ENCODE measurements at places on chromosomes 3 and 15.
A peak's percentile ranks its signal among the peaks of the same experiment; 100 is the strongest.

- DNase-seq = no peak
Observed at GRCh38 chr3:8660175-8661118, 15.8 kb upstream of the SSUH2 start.

DNA sequence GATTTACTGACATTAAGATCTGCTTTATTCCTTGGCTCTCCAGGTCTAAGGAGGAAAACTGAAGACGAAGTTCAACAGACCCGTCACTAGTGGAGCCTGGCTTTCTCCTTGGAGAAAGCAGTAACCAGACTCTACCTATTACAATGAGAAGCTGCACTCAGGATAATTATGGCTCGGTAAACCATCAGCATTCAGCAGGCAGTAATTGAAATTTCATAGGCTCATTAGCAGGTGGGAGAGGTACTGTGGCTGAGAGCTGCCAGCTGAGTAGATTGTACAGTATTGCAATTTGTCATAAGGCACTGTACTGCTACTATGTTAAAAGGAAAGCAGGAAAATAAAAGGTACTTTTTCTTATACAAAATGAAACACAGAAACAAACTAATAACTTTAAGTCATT lies 51.2 kb downstream of the CHAC1 start:
- no peak for DNase-seq

- no peak for DNase-seq
Observed at GRCh38 chr15:33831646-33832045, 136.7 kb upstream of the CHRM5 start.

DNA sequence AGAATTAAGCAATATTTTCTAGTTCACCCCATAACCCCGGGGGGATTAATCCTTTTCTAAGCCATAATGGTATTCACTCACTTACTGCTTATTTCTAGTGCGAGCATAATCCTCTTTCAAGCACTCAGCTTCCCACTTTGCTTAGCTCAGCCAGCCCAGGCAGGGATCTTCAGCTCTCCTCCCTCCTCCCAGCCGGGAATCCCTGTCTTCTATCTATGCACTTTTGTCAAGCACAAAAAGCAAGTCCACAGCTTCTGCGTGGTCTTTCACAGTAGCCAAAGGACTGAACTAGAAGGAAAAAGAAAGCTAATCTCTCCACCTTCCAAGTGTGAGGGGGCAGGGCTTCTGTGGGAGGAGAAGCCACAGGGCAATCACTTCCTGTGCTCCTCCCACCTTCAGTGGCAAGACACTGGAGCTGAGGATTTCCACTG lies 62.8 kb downstream of the PEX5L start:
- DNase-seq = no peak

- no peak for DNase-seq
Observed at GRCh38 chr3:114764056-114764492, 383.0 kb downstream of the ZBTB20 start.

DNA sequence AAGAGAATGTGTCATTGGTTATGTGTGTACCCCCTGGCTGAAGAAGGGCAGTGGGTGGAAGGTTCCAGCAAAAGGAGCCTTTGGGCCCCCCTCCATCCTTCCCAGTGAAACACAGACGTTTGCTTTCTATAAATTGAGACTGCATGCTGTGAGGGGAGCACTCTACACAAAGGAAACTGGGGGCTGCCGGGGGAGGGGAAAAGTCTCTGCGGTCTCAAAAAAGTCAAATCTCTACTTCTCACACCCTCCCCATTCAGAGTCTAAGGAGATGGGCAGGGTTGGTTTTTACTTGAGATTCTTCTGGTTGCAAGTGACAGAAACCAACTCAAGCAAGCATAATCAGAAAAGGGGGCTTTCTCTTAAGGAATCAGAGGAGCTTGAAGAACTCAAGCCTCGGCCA lies 50.1 kb upstream of the TLE3 start:
- DNase-seq = no peak

DNA sequence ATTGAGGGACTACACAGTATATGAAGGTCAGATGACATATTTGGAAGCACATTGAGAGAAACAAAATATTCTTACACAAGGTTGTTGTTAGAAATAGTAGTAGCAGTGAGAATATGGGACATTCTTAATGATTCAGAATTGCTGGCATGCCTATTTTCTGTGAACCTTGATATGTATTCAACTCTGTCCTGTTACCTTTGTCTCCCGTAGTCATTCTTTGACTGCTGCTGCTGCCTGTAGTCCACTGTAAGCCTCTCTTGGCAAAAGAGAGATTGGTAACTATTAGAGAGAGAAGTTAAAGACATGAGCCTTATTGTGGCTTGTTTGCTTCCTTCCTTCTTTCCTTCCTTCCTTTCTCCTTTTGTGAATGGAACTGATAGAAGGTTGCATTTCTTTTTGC lies 64.5 kb downstream of the TCF12 start:
- no peak for DNase-seq

DNA sequence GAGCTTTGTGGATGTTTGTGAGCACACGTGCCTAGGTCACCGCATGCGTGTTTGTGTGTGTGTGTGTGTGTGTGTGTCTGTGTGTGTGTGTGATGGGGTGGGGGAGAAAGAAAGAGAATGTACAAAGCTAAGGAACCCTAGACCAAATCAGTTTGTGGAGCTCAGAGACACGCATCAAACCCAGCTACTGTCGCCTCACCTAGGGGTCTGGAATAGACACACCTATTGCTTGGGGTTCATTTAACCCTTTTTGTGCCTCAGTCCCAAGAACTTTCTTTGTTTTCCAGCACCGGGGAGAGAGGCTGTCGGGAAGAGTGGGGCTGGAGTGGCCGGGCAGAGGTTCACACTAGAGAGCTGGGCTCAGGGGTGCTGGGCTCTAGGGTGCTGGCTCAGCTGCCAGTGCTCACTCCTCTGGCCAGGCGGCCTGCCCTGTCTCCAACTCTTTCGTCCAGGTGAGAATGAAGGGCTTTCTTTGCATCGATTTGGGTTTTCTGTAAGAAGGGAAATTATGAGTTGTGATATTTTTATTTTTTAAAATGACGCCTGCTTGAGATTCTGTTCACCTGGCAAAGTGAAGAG lies 221.6 kb downstream of the MEIS2 start:
- DNase-seq = no peak

GRCh38 chr3:116749388-116749787 lies 39.8 kb downstream of the TUSC7 start:
- DNase-seq = no peak

- no peak for DNase-seq
Observed at GRCh38 chr3:131564812-131565211, 62.0 kb upstream of the MRPL3 start.

DNA sequence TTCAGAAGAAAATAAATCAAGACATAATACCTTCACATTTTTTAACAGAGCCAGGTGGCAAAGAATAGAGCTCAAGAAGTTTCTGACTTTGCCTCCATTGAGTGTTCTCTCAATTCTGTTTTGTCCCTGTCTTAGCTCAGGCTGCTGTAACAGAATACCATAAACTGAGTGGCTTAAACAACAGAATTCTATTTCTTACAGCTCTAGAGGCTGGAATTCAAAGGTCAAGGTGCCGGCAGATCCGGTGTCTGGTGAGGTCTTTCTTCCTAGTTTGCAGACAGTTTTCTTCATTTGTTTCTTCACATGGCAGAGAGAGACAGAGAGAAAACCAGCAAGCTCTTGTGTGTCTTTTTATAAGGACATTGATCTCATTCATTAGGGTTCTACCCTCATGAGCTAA lies 25.6 kb downstream of the IQCH start:
- DNase-seq = no peak

- no peak for DNase-seq
Observed at GRCh38 chr3:57961177-57961827, 46.9 kb upstream of the FLNB start.

- DNase-seq = no peak
Observed at GRCh38 chr3:124263168-124263567, 271.2 kb upstream of the ROPN1 start.

- DNase-seq = no peak
Observed at GRCh38 chr3:6264906-6265305, 596.0 kb upstream of the GRM7 start.

DNA sequence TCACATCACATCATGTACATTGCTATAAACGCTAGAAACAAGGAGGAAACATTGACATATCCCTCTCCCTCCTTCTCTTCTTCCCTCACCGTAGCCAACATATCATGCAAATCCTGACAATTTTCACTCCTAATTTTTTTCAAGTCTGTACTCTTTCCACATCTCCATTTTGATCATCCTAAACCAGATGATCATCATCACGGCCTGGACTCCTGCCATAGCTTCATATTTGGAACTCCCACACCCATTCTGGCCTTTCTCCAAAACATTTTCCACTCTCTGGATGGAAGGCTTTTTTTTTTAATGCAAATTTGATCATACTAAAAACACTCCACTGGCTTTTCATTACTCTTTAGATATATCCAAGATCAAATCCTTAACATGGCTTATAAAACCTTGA lies 248.0 kb upstream of the CNTN3 start:
- no peak for DNase-seq

- no peak for DNase-seq
Observed at GRCh38 chr3:186097663-186098451, 11.0 kb downstream of the ETV5 start.

DNA sequence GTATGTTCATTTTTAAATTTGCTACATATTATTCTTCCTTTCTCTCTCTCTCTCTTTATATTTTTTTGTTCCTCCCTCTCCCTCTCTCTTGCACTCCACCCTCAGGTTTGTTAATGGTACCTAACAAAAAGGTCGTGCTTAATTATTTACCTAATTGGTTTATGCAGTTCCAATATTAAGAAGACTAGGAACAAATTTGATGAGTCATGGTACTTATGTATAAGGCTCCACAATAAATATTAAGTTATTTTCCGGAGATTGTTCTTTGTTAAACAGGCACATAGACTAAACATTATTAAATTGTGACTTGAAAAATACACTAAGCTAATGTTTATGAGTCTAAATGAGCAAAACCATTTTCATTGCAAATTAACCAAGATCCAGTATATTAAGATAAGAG lies 1200.8 kb upstream of the ALCAM start:
- DNase-seq = no peak

DNA sequence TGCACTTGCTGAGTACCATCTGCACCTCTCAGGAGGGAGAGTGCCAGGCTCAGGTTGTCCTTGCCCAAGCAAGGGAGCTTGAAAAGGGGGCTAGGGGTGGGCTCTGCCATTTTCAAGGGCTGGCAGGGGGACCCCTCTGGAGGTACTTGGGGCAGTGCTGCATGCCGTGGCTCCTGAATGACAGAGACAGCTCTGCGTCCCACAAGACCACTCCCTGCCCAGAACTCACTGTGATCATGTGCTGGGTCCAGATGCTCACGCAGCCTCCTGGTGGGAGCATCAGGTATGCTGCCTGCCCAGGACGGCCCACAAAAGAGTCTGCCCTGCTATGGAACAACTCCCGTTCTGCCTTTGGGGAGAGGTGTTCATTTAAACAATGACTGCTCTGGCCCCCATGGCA lies 165.2 kb downstream of the GOLGA6L4 start:
- no peak for DNase-seq

DNA sequence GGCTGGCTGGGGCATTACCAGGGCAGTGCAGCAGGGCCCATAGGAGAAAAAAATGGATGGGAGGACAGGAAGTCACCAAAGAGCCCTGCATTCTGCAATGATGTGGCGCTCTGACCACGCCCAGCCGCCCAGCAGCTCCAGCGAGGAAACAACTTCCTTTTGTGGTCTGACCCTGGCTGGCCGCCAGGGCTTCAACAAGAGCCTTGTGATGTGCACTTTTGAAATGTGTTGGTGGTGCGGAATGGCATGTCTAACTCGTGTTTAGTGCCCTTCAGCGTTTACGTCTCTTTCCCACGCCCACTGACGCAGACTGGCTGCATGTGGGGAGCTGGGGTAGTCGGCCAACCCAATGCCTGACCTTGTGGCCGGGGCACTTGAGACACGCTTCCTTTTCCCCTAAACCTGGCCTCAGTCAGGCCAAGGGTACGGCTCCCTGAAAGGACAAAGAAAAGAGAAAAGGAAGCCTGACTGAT lies 81.9 kb upstream of the CTNNB1 start:
- DNase-seq = peak; percentile 82

DNA sequence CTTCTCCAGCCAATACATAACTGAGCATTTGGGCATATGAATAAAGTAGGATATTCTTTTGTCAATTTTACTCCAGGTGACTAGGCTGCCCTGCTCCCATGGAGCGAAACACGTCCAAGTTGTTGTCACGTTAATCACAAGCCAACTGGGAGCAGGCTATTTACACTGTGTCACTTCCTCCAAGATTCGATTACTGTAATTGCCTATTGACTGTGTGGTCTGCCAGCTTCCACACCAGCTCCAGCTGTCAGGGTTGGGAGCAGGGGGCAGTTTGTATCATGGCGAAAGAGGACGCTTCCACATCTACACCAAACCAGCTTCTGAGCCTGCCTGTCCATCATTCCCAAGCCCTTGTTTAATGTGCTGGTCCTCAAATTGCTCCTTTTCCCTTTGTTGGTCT lies 89.2 kb upstream of the RORA start:
- no peak for DNase-seq

GRCh38 chr15:40749151-40749630 lies 5.9 kb downstream of the RMDN3 start:
- DNase-seq = no peak

DNA sequence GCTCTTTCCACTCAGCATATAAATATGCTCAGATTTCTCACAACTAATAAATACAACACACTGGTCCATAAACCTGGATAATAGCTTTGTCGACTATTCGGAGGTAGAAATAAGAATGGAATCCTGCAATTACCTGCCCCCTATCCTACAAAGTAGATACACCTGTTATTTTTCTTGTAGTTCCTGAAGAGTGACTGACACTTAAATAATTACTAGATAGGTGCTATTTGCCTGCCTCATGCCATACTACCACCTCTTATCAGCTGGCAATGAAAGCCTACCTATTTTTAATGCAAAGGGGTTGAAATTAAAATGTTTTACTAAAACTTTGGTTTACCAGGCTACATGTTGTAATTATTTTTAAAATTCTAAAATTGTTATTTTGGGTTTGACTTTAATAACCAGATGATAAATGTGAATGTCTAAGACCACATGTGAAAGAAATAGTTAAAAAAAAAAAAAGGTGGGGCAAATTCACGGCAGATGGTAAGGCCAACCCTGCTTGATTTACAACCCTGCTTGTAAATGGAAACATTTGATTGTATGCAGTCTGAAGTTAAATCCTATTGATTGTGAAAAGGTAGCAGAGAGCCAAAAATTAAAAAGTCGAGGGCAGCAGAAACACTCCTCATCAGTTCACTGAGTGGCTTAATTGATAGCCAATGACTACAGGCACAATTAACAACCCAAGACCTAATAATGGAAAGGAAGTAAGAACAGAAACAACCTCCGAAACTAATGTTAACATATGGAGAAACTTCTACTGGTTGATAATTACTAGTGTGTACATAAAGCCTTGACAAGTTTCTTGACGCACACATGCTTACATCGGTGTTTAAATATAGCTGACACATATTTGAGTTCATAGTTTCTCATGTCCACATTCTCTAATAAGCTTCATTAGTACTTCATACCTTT lies 8.9 kb downstream of the PEAK1 start:
- DNase-seq = no peak

DNA sequence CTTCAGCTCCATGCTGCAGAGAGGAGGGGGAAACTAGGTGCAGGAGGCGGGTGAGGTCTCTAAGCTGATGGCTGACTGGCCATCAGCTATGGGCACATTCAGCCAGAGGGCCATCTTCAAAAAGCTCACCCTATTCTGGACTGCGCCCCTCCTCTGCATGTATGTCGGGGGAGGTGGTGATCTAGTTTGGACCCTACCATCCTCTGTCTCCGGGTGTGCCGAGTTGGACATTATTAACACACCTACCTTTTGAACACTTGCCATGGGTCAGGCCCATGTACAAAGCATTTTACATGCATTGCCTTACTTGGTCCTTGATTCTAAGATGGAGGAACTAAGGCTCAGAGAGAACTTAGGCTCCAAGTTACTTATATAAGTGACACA lies 1.4 kb downstream of the NISCH start:
- DNase-seq = no peak

Measured in stimulated activated CD8-positive, alpha-beta memory T cell treated with anti-CD3 and anti-CD28 coated beads, Interleukin-7, amount 100 ng/mL, for 48 hours (primary cell).